ENCODE measurements at places on chromosomes 5 and 9. TPM values are rescaled to one million over a fixed set of nuclear protein-coding genes. Genes with fewer than 3 reads are reported as not detected.

Gene PCDHB3
- total RNA-seq, result 3.9 TPM

Gene IL9
- total RNA-seq, result not detected

Gene SOHLH1
- total RNA-seq, result not detected

Gene MYOT
- total RNA-seq, result 0.52 TPM

All from left lung (tissue), 14 donors.